ENCODE measurements at places on chromosomes 5 and 9.

GRCh38 chr9:97359147-97359546 is 51.7 kb downstream of the CCDC180 start:
- no peak for DNase-seq

- DNase-seq = no peak
Measured at GRCh38 chr9:15150939-15151338, 156.1 kb downstream of the TTC39B start.

DNA sequence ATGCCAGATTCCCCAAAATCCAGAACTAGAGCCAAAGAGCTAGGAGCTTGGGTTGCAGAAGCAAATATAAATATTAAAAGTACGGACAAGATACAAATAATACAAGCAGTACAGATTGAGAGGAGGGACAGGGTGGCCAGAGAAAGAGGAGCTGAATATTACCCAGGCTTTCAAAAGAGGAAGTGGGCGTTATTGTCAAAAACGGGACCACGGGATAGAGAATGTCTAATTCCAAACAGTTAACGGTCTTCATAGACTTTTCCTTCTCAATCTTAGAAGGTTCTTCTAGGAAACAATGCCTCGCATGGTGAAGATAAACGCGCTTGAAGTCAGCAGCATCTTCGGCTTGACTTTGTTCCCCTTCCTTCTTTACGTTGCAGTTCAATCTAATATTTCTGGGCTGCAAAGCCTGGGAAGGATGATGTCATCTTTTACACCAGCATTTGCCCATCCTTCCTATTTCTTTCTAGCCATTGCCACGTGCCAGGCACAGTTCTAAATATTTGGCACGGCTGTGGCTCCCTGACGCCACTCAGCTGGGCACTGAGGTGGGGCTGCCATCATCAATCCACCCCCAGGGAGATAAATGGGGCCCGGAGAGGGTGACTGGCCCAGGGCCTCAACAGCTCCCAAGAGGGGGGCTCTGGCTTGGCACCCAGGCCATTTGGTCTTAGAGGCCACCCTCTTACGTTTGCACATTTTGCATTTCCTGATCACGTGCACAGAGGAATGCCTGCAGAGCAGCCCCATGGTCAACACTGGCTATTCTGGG is 16.3 kb upstream of the OLFM1 start:
- no peak for DNase-seq

DNA sequence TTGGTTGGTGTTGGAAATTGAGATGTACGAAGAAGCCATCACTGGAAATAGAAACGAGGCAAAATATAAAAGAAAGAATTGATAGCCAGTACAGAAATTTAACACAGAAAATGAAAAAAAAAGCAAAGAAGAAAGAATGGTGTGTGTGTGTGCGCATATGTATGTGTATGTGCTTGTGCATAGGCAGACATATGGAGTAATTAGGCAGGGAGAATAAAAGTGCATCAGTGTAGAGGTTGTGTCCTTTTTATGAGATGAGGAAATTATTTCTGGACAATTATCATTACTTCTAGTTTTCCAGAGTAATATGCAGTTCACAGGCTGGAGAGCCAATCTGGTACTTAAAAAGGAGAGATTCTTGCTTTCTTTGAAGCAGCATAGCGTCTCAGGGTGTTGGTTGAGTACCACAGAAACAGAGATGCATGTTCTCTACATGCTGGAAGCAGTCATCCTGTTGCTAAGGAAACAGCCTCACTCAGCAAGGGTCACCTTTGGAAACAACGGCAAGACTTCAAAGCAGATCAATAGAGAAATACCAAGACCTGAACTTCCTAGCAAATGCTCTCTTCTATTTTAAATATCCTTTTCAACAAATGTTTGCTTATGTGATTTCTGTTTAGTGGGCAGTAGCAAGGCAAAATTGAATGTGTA is 172.7 kb downstream of the TAF11L14 start:
- no peak for DNase-seq

DNA sequence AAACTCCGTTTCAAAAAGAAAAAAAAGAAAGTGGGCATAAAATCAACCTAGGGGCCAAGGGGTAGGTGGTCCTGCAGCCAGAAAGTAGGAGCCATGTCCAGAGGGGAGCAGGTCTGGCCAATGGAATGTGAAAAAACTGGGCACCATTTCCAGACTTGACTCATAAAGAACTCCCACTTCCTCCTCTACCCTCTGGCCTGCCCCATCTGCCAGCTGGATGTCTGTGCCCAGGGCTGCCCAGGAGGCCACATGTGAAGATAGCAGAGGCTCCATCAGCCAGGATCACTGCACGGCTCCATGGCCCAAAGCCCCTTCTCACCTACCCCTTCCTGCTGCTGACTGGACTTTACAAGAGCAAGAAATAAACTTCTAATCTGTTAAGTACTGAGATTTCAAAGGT is 42.1 kb upstream of the EEIG1 start:
- DNase-seq = no peak

DNA sequence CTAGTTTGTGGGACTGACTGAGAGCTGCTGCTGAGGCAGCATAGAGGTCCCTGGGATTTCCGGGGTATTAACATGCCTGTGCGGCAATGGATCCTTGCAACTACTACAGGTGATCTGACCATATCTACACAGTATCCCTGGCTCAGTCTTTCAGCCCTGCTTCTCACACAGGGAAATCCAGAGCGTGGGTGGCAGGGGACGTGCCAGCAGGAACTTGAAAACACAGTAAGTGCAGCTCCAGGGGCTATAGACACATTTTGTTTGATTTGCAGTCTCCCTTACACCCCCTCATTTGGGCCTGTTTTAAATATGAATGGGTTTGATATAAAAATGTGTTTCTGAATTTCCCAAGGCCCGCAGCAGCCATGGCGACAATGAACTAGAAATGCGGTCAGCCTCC is 209.5 kb downstream of the DCP2 start:
- no peak for DNase-seq

DNA sequence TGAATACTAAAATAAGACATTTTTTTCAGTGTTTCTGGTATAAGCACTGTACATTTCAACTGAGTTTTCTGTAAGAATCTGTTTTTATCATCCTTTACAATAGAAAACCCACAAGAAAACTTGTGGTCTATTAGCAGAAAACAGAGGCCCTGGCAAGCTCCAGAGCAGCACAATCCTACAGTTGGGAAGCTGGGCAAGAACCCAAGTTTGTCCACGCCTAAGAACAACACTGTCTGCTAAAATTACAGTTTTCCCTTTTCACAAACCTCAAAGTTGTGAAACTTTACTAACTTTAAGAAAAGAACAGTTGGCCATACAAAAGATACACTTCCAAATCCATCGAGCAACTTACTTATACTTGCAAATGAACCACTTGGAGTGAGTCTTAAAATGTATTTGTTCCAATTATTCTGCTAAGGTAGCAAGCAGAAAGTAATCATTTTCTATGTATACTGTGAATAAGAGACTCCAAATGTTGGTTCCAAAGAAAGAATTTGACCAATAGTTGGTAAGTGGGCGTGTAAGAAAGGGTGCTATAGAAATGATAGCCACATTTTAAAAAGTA is 982.0 kb upstream of the ARRDC3 start:
- DNase-seq = no peak

- DNase-seq = no peak
Measured at GRCh38 chr5:135266303-135266635, 132.8 kb downstream of the MACROH2A1 start.

- no peak for DNase-seq
Measured at GRCh38 chr5:93584596-93585040, 1.6 kb downstream of the NR2F1 start.

DNA sequence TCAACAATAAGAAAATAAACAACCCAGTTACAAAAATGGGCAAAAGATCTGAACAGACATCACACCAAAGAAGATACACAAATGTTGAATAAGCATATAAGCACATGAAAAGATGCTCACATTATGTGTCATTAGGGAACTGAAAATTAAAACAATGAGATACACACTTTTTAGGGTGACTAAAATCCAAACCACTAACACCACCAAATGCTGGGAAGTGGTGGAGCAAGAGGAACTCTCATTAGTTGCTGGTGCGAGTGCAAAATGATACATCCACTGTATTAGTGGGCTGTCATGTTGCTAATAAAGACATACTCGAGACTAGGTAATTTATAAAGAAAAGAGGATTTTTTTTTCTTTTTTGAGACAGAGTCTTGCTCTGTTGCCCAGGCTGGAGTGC is 329.1 kb downstream of the TMEM38B start:
- DNase-seq = no peak

GRCh38 chr9:92501671-92502393 is 19.5 kb upstream of the ASPN start:
- DNase-seq = no peak

DNA sequence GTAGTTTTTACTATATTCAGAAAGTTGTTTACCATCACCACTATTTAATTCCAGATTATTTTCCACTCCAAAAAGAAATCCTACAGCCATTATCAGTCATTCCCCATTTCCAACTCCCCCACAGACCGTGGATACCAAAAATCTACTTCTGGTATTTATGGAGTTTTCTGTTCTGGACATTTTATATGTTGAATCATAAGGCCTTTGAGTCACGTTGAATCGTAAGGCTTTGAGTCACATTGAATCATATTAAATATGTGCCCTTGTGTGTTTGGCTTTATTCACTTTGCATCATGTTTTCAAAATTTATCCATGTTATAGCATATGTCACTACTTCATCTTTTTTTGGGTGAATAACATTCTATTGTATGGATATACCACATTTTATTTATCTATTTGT is 454.1 kb upstream of the NUDT12 start:
- DNase-seq = no peak

DNA sequence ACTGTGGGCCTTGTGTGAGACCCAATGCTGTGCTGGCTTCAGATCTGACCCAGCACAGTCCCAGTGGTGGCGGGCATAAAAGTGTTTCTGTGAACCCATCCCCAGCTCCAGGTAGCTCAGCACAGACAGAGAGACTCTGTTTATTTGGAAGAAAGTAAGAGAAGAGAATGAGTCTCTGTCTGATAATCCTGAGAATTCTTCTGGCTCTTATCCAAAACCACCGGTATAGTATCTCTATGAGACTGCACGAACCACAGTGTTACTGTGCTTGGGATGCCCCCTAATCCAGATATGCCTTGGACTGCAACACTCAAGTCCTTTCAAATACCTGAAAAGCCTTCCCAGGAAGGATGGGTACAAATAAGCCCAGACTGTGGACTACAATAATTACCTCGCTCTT is 1660.8 kb upstream of the ACO1 start:
- DNase-seq = no peak

DNA sequence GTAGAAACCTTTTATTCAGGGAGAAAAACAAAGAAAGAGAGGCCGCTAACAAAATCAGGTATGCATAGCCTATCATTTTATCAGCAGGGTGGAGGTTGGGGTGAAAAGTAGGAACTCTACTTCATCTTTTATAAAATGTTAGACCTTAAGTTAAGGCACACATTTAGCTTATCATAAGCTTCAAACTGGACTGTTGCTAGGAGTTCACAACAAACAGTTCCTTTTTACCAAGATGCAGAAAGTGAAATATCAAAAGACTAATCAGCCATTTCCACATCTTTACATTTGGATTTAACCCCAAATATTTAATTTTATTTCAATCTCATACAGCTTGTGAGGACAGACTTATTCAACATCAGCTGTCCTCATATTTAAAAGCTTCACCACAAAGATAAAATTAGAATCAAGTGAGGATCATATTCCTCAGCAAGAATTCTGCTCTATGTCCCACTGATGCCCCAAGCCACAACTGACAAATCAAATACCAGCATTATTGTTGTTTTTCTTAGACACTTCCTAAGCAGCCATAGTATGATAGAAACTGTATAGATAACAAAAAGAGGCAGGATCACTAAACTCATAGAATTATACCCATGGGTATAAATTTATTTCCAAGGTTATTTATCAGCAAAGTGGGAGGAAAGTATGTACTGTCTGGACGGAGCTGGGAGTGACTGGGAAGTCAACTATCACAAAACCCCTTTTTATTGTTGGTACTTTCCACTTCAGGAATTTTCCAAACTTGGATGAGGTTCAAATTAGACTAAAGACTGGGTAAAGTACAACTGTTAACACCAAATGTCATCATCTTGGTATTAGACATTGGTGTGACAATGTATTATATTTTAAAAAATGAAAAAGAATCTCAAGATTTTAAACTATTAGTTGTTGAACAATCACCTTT is 29.9 kb upstream of the MYOT start:
- DNase-seq = no peak

GRCh38 chr9:116298878-116299391 is 145.3 kb downstream of the PAPPA start:
- no peak for DNase-seq

DNA sequence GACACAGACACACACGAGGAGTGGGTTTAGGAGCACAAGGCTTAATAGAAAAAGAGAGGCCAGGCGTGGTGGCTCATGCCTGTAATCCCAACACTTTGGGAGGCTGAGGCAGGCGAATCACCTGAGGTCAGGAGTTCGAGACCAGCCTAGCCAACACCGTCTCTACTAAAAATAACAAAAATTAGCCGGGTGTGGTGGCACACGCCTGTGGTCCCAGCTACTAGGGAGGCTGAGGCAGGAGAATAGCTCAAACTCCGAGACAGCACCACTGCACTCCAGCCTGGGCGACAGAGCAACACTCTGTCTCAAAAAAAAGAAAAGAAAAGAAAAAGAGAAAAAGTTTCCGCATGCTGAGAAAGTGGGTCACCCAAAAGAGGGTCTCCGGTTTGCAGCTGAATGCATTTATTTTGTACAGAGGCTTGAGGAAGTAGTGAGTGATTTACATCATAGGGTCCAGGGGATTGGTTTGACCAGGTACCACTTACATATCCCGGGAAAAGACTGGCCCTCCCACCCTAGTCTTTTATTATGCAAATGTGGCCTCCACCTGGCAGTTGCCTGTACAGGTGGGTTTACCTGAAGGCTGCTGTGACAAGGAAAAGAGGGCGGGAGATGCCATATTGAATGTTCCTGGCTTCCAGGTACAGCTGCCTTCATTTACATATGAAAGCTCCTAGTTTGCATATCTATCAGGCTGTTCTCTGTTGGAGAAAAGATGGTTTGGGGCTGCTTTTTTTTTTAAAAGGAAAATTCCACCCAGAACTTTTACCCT is 366.2 kb upstream of the GRAMD2B start:
- no peak for DNase-seq

DNA sequence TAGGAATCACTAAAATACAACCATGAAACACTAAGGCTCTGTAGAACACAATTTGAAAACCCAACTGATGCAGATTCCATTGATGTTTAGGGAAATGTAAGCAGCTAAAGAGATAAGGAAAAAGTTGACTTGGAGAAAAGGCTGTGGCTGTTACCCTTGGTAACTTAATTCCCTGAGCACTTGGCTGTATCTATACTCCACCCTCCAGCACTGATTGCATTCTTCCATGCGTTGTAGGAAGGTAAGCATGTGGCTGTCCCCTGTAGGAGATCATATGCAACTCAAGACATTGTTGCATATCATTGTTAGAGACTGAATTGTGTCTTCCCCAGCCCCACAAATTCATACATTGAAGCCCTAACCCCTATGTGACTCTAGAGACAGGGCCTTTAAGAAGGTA is 184.5 kb downstream of the CEMIP2 start:
- DNase-seq = no peak

Measured in stimulated activated CD8-positive, alpha-beta memory T cell treated with anti-CD3 and anti-CD28 coated beads, Interleukin-7, amount 100 ng/mL, for 4 hours (primary cell).